ENCODE measurements at places on chromosomes 6 and 20. TPM values are rescaled to one million over a fixed set of nuclear protein-coding genes. Genes with fewer than 3 reads are reported as not detected.

Gene PGC
- total RNA-seq, result not detected

DNA sequence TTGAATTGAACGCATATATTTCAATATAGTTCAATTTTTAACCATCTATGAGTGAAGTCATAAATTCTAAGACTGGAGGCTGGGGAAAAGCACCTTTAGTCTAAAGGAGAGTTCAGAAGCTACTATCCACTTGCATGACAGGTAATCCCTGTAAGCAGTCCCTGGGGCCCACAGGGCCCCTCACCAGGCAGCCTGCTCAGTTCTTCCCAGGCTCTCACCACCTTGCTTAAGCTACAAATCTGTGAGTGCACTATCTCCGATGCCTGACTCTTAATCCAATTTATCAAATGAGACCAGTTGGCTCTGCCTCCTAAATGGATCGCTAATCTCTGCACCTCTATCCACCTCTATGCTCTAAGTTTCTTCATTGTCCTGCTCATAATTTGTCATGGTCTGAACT lies 413.8 kb downstream of the PTPRT start:
- no peak for DNase-seq

DNA sequence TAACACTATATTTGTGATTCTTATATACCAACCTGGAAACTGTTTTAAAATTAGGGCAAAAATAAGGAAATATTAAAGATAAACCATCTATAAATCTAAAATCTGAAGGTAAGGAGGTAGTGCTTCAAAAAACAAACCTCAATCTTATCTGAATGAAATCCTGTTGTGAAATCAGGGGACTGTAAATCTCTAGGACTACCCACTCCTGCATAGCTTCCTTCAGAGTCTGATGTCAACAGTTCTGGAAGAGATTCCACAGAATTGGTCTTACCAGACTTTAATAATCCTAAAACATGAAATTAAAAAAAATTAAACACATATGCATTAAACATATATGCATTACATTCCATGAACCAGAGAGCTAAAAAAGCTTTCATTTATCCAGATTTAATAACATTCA lies 51.4 kb downstream of the IBTK start:
- DNase-seq, result no peak

- DNase-seq, result no peak
Observed at GRCh38 chr6:16088409-16088808, 40.5 kb upstream of the MYLIP start.

- no peak for DNase-seq
Observed at GRCh38 chr6:123838505-123839234, 35.0 kb downstream of the NKAIN2 start.

Data from T-helper 17 cell (primary cell).